ENCODE measurements at places on chromosomes 7 and 10. TPM values are rescaled to one million over a fixed set of nuclear protein-coding genes. Genes with fewer than 3 reads are reported as not detected.

The MYOZ1 gene
- polyA plus RNA-seq, result 1.3 TPM

The C10orf67 gene
- not detected for polyA plus RNA-seq

GRCh38 chr10:5477948-5478693, 21.2 kb downstream of the CALML5 start:
- DNase-seq, result no peak

The MAPK8 gene
- 20.9 TPM for polyA plus RNA-seq

DNA sequence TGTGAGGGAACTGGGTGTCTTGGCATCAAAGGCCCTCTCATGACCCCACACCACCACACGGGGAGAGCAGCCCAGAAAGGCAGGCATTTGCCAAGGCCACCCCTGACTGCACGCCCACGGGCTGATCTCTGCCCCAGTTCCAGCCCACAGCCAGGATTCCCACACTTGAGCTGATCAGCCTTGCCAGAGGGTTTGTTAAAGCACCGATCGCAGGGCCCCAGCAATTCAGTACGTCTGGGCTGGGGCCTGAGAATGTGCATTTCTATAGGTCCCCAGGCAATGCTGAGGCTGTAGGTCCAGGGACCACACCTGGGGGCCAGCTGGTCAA, 103.9 kb downstream of the TNS3 start:
- DNase-seq, result no peak

DNA sequence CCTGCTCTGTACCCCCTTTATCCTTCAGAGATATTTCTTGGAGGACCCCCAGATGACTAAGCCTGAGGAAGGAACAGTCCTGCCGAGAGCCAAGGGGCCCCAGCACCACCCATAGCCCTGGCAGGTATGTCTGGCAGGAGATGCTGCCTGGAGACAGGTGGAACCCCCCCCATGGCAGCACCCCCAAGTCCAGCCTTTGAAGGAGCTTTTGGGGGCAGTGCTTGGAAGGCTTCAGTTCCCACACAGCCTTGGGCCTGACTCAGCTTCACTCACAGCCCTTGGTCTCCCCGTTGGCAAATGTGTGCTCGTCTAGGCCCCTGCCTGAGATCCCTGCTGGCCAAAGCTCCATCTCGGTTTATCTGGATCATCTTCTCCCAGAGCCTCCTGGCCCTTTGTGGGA, 23.0 kb upstream of the PCBD1 start:
- no peak for DNase-seq

GRCh38 chr10:84140036-84140379, 699 bp downstream of the GHITM start:
- peak; percentile 43 for DNase-seq

Data from hepatocyte (in vitro differentiated cells).